H4 (cell line): ENCODE measurements at places on chromosomes 1 and 21.

DNA sequence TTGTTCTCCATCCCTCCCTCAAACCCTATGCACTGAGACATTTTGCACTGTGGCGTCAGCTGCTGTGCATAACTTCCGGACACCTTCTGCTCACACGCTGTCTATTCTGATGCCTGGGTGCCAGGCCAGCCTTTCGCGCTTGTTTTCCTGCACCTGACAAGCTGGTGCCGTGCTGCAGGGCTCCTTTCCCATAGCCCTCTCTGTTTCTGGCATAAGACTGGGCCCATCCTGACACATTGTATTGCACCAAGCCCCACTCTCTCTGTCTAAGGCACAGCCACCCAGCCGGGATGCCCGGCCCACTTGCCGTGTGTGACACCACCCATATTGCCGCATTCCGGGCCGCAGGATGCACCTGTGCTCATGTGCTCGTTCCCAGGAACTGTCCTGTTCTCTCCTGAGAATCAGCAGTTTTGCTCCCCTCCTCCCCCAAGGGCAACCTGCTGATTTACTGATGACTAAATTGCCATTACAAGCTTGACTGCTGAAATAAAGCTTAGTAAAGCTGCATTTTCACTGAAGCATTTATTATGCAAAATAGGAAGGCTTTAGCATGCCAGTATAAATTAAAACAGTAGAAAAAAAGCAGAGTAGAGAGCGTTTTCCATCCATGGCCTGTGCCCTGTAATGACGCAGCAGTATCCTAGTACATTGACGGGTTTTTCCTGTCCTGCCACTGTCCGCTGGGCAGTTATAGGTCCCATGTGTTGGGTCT is 88.0 kb downstream of the CD247 start:
- DNase-seq = no peak

- DNase-seq = no peak
Measured at GRCh38 chr1:35447278-35447677, 109.9 kb downstream of the KIAA0319L start.

- DNase-seq = no peak
Measured at GRCh38 chr1:2925918-2926317, 95.3 kb upstream of the ACTRT2 start.

GRCh38 chr21:8992731-8993174 is 1528.6 kb upstream of the TPTE start:
- DNase-seq = no peak

GRCh38 chr21:29195981-29196669 is 65.7 kb downstream of the MAP3K7CL start:
- peak; percentile 96 for DNase-seq
